ENCODE measurements at places on chromosomes 11 and 22. TPM values are rescaled to one million over a fixed set of nuclear protein-coding genes. Genes with fewer than 3 reads are reported as not detected.

Gene GLYATL1
- not detected for total RNA-seq

Gene HRAS
- 151 TPM for total RNA-seq

Gene EIF3M
- total RNA-seq = 400 TPM

Gene PHF21A
- 13.1 TPM for total RNA-seq

Gene GP1BB
- 1.6 TPM for total RNA-seq

Gene C11orf91
- 1.8 TPM for total RNA-seq

Gene RIBC2
- total RNA-seq = 3.1 TPM

Gene CDON
- 3.2 TPM for total RNA-seq

Gene DRD2
- not detected for total RNA-seq

Gene C11orf87
- total RNA-seq = 0.01 TPM

Gene BATF2
- total RNA-seq = 1.0 TPM

Gene PDGFB
- total RNA-seq = 4.2 TPM

Gene AIFM3
- total RNA-seq = 4.6 TPM

Gene PGM2L1
- 17.0 TPM for total RNA-seq

Gene TEAD1
- total RNA-seq = 62.9 TPM

Gene FGF3
- not detected for total RNA-seq

Gene FUT4
- total RNA-seq = 2.2 TPM

Gene IL10RA
- 0.03 TPM for total RNA-seq

Gene BLID
- total RNA-seq = not detected

Gene OR2AT4
- not detected for total RNA-seq

Gene OR52H1
- not detected for total RNA-seq

Gene TRIM49
- total RNA-seq = not detected

Gene OR52N4
- total RNA-seq = not detected

Gene SPTBN2
- 11.7 TPM for total RNA-seq

Gene CCDC116
- total RNA-seq = 0.06 TPM

Gene MICAL2
- 115 TPM for total RNA-seq

Gene HOATZ
- total RNA-seq = not detected

Data from A549 treated with CORT108297 at 1 μM for 4 hours (cell line).